ENCODE measurements at places on chromosomes 6 and 20. TPM values are rescaled to one million over a fixed set of nuclear protein-coding genes. Genes with fewer than 3 reads are reported as not detected.

- peak; percentile 89 for DNase-seq
These were observed 18.3 kb upstream of the TRAM2 start for GRCh38 chr6:52595000-52595795.

GRCh38 chr6:97626671-97627441 is 343.8 kb upstream of the MMS22L start:
- peak; percentile 62 for DNase-seq

- no peak for DNase-seq
These were observed 47.2 kb downstream of the MAFB start for GRCh38 chr20:40641809-40642208.

The FGD2 gene
- total RNA-seq, result 4.1 TPM

Data from muscle of leg (tissue), 16 donors.